Activated naive CD8-positive, alpha-beta T cell treated with anti-CD3 and anti-CD28 coated beads for 36 hours (primary cell): ENCODE measurements at places on chromosomes 5 and 9. TPM values are rescaled to one million over a fixed set of nuclear protein-coding genes. Genes with fewer than 3 reads are reported as not detected.
A peak's percentile ranks its signal among the peaks of the same experiment; 100 is the strongest.

DNA sequence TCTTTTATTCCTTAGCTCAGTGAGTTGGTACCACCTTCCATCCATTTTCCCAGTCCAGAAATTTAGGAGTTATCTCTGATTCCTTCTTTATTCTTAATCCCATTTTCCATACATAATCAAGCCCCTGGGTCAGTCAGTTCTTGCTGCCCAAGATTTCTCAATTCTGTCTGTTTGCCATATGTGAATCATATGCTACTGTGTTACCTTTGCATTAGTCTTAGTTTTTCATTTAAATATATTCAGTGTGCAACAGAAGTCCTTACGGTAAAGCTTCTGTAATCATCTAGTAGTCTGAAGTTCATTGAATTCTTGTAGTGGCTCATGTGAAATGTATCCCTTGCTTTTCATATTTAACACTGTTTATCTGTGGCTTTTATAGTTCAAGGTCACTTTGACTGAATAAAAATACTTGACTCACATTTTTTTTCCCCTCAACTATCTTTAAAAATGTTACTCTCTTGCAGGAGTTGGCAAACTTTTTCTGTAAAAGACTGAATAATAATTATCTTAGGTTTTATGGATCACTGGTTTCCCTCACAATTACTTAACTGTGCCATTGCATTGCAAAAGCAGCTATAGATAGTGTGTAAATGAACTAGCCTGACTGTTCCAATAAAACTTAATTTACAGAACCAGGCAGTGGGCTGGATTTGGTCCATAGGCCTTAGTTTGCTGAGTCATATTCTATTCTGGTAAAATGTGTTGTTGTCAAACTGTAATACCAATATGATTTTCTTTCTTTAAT lies 6.9 kb downstream of the KIAA1958 start:
- DNase-seq: no peak

DNA sequence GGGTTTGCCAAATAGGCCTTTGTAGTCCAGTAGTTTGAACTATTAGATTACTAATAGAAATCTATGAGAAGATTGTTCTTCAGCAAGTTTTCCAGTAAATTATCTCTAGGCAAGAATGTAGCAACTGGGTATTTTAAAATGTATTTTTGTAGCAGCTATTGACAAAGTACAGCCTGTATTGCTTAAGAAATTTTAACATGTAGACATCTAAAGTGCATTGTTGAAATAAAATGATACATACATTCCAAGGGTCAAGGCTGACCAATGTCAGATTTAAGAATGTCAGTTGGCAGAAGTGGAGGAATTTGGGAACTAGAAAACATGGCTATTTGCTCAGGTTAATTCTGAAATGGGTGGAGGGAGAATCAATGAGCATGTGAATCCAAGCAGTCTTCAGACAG lies 57.5 kb upstream of the ZSWIM6 start:
- no peak for DNase-seq

DNA sequence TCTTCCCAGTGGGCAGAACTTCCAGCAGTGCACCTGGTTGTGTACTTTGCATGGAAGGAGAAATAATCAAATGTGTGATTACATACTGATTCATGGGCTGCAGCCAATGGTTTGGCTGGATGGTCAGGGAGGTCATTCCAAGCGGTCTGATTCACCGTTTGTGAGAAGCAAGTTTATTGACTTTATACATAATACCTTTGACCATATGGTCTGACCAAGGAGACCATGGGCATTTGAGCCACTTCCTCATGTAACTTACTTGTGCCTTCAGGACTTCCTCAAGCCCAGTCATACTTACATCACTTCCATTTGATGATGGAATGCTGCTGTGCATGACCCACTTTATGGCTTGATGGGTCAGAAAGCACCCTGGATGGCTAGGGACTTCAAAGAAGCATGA lies 41.1 kb downstream of the DAP start:
- DNase-seq: no peak

Gene HMGCS1
- 58.4 TPM for total RNA-seq

Gene KCNIP1
- not detected for total RNA-seq

GRCh38 chr5:132961887-132962286 lies 1.5 kb downstream of the AFF4 start:
- DNase-seq: no peak

GRCh38 chr5:154824070-154824469 lies 26.3 kb downstream of the FAXDC2 start:
- DNase-seq: no peak

GRCh38 chr5:170805666-170806065 lies 22.1 kb downstream of the GABRP start:
- no peak for DNase-seq

GRCh38 chr9:122118343-122119165 lies 25.4 kb upstream of the TTLL11 start:
- DNase-seq: no peak

Gene SCGB3A2
- total RNA-seq: not detected

DNA sequence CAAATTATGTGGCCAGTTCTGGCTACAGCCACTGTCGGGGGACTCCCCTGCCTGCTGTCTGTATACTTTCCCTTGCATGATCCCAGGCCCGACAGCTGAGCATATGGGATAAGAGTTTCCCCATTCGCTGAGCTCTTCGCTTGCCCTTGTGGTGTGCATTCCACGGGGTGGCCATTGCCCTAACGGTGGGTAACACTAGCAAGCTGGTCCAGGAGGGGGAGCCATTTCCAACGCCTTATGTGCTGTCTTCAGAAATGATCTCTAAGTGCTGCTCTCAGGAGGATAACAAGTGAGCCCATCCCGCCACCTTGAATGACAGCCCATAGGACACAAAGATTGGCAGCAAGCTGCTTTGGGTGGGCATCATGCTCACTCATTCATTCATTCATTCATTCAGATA lies 190.9 kb downstream of the FSTL4 start:
- DNase-seq: peak; percentile 13

GRCh38 chr5:171420431-171421241 lies 1.2 kb downstream of the FGF18 start:
- no peak for DNase-seq

DNA sequence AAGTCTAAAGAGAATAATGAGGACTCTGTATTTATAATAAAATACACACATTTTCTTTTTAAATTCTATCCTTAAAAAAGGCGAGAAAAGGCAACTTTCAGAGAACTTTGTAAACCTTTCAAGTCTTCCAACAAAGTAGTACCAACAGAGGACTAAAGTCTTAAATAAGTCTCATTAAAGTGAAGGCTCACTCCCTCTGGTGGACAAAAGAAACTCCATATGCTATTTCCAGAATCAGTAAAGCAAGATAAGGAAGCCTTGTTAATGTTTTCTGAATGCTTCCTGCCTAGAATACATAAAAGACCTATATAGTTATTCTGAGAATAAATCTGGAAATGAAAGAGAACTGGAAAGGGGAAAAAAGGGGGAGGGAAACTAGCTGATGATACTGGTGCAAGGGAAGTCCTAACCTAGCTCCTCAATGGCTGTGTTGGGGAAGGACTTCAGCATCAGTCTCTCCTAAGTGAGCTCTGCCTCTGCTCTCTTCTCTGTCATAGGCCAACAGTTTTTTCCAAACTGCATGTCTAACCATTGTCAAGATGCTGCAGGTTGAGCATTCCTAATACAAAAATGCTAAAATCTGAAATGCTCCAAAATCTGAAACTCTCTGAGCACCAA lies 7.2 kb downstream of the HMGCS1 start:
- no peak for DNase-seq

DNA sequence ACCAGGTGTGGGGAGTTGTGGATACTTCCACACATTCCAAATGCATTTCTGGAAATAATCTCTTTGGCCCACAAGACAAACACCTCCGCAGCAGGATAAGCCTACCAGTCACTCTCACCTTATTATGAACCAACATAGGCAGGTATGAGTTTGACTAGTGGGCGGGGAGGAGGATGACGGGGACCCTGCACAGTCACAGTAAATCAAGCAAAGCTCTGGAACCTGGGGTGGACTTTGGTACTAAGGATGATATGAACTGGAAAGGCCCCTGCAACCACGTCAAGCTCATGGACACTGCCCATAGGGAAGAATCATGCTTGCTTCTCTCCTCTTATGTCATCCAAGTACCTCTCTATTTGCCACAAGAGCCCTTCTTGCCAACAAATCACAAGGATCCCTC lies 259.4 kb downstream of the HSPA4 start:
- no peak for DNase-seq

GRCh38 chr9:135929656-135930445 lies 22.5 kb upstream of the CAMSAP1 start:
- no peak for DNase-seq

DNA sequence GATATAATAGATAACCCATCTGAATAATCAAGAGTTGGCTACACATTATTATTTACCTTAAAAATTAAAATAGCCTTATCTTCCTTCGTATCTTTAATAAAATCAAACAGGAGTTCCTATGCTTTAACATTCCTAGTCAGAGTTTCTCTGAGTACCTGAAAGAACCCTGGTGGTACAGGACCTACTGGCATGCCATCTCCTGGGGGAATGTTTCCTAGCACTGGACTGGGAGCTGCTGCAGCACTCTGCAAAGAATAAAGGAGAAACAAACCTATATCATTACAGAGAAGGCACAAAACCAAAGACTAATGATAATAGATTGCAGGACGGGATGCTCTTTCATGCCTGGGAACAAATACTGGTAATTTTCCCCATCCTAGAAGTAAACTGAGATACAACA lies 119.5 kb upstream of the ACOT12 start:
- no peak for DNase-seq

Gene SLC22A4
- total RNA-seq: 1.3 TPM

GRCh38 chr9:114149765-114150340 lies 5.5 kb upstream of the COL27A1 start:
- no peak for DNase-seq

GRCh38 chr9:127129718-127130085 lies 7.3 kb upstream of the ANGPTL2 start:
- no peak for DNase-seq

Gene PRXL2C
- 4.2 TPM for total RNA-seq

Gene GPX8
- not detected for total RNA-seq

Gene TSSK1B
- total RNA-seq: not detected

GRCh38 chr9:76101947-76102346 lies 211.5 kb downstream of the PCSK5 start:
- no peak for DNase-seq

Gene ACSL6
- total RNA-seq: 4.6 TPM

- no peak for DNase-seq
Observed at GRCh38 chr5:96961053-96961452, 25.2 kb downstream of the LNPEP start.

GRCh38 chr9:98365227-98365669 lies 109.8 kb upstream of the TBC1D2 start:
- DNase-seq: no peak

- no peak for DNase-seq
Observed at GRCh38 chr5:150114102-150114641, 27.8 kb upstream of the CSF1R start.

Gene GGTA1
- not detected for total RNA-seq

- DNase-seq: no peak
Observed at GRCh38 chr5:57795203-57795602, 312.6 kb upstream of the ACTBL2 start.

DNA sequence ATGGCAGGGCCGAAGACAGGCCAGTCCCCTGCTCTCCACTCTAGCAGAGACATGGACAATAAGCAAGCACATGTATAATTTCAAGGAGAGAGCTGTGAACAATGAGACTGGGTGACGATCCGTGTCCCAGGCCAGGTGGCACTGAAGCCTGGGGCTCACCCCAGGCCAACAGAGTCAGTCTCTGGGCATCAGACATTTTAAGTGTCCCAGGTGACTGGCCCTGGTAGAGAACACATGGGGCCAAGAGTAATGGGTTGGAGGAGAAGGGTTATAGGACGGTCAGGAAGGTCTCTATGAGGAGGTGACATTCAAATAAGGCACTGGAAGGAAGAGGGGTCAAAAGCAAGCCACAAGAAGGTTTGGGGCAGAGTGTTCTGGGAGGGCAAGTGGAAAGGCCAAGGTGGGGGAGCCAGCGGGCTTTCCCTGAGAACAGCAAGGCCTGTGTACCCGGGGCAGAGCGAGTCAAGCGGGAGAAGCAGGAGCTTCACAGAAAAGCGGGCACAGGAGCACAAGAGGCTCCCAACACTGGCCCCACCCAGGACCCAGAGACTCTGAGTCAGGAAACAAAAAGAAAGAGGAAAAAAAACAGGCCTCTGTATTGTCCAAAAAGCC lies 1.1 kb upstream of the AKNA start:
- DNase-seq: no peak

Gene ACOT12
- not detected for total RNA-seq

- DNase-seq: no peak
Observed at GRCh38 chr5:28374492-28374967, 1336.1 kb upstream of the CDH9 start.

DNA sequence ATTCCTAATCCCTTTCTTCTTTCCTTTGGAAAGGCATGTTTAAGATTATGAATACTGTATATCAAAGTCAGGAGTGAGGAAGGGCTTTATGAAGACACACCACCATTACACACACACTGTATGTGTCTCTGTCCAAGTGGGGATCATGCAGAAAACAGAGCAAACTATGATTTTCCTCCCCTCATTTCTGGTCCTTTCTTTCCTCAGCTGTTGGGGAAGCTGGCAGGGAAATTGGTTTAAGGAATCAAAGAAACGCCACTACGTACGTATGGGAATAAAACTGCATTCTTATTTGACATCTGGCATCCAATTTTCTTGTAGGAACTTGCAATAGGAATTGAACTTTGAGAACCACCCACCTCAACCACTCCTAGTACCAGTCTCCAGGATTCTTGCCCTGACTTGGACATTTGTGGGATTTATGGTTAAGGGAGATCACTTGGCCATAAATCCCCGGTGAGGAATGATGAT lies 125.8 kb downstream of the PDE4D start:
- DNase-seq: no peak

DNA sequence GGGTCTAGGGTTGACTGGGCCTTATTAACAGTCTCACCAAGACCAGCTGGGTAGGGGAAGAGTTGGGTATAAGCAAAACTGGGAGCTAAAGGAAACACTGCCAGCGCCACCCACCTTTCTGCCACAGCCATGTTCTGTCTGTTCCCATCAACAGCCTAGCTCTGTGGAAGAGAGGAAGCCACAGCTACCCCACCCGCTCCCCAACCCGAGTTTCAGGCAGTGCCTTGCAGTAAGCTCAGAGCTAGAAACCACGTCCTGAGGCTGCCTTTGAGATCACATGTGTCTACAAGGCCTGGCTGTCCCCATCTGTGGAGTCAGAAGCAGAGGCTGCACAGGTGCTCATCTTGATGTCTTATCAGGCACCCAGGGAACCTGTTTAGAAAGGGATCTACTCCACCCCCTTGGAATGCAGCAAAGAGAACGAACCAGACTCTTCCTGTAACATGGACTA lies 15.3 kb downstream of the HNRNPH1 start:
- DNase-seq: peak; percentile 31

GRCh38 chr5:25357605-25358004 lies 712.8 kb upstream of the CDH10 start:
- no peak for DNase-seq

Gene MTMR12
- 24.0 TPM for total RNA-seq

DNA sequence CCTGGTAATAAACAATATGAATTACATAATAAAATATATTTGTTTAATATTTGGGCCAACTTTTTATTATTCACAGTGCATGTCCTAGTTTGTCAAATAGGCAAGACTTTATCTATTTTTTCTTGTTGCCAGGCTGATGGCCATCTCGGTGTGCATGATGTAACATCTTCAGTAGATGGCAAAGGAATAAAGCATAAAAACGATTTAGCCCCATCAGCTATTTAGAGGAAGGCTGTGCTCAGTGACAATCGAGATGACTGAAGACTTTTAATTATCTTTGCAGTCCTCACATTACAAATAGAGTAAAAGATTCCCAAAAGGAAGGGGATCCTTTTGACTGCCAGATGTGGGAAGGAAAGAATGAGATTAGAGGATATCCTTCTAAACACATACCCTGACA lies 358.5 kb downstream of the PTPRD start:
- no peak for DNase-seq

Gene DUSP1
- 8.7 TPM for total RNA-seq

Gene EQTN
- not detected for total RNA-seq

Gene IFNA21
- not detected for total RNA-seq

Gene FAM78A
- total RNA-seq: 37.4 TPM
